ENCODE measurements at places on chromosomes 1 and 21.

DNA sequence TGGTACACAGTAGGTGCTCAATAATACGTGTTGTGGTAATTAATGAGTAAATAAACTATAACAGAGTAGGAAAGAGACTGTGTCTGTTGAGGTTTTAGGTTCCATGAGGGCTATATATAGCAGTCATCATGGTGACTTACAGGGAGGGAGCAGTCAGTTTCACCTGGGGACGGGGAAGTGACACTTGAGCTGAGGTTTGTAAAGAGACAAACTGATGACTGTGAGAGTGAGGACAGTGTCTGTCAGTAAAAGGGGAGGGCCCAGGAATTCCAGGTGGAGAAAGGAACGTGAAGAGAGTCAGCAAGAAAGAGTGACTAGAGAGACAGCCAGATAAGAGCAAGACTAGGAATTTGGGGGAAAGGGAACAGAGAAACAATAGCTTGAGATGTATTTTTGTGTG, 30.2 kb downstream of the ABCA4 start:
- no peak for DNase-seq

GRCh38 chr1:228037401-228038386, 30.9 kb downstream of the WNT3A start:
- DNase-seq = no peak

DNA sequence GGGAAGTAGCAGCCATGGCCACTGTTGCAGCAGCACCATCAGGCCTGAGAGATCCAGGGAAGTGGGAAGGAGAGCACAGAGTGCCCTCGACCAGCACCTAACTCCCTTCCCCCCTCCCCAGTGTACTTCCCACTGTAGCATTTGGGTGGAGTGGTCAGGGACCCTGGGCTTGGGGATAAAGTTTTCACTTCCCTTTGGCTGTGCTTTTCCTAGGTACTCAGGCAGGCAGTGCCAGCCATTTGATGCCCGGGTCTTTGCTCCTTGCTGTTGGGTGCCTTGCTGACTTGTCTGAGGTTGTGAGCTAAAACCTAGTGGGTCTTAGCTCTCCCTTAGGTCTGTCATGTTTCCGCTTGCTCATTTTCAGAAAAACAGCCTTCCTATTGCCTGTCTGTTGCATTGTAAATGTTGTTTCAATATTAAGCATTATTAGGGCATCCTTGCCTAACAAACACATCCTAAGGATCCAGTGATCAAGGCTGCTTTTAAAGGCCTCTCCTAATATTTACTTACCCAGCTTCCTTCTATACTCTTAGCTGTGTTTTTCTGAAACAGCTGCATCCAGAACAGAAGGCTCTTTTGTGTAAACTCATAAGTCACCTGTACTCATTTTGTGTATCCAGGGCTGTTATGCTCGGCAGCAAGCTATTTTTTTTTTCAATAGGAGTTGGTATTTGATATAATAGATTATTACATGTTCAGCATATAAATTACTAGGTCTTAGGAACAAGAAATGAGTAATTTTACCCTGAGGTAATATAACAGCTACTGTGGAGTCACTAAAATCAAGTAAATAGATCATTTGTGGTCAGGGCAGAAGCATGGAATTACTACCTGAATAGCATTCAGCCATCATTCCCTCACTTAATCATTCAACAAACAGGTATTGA, 418.6 kb upstream of the PROX1 start:
- no peak for DNase-seq

GRCh38 chr1:17874710-17875109, 119.6 kb downstream of the ACTL8 start:
- DNase-seq = peak; percentile 97

DNA sequence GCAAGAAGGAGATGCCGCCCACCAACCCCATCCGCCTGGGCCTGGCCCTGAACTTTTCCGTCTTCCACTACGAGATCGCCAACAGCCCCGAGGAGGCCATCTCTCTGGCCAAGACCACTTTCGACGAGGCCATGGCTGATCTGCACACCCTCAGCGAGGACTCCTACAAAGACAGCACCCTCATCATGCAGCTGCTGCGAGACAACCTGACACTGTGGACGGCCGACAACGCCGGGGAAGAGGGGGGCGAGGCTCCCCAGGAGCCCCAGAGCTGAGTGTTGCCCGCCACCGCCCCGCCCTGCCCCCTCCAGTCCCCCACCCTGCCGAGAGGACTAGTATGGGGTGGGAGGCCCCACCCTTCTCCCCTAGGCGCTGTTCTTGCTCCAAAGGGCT, 732 bp downstream of the SFN start:
- DNase-seq = no peak

- no peak for DNase-seq
Observed at GRCh38 chr1:51000651-51001050, 30.6 kb downstream of the CDKN2C start.

- DNase-seq = peak; percentile 11
Observed at GRCh38 chr1:93140106-93140505, 40.1 kb downstream of the TMED5 start.

DNA sequence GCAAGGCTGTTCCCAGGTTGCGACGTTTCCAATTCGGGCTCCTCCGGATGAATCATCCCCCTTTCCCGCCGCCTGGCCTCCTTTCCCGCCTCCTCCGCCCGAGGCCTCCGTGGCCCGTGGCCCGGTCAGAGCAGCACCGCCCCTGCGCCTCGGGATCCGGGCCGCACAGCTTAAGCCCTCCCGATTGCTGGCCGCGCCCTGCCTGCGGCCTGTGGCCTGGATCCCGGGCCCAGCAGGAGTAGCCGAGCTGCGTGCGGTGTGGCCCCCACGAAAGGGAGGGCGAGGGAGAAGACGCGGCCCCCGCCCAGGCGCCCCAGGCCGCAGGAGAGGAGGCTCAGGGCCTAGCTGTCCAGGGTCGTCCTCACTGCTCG, 1.0 kb downstream of the TMEM200B start:
- peak; percentile 89 for DNase-seq

DNA sequence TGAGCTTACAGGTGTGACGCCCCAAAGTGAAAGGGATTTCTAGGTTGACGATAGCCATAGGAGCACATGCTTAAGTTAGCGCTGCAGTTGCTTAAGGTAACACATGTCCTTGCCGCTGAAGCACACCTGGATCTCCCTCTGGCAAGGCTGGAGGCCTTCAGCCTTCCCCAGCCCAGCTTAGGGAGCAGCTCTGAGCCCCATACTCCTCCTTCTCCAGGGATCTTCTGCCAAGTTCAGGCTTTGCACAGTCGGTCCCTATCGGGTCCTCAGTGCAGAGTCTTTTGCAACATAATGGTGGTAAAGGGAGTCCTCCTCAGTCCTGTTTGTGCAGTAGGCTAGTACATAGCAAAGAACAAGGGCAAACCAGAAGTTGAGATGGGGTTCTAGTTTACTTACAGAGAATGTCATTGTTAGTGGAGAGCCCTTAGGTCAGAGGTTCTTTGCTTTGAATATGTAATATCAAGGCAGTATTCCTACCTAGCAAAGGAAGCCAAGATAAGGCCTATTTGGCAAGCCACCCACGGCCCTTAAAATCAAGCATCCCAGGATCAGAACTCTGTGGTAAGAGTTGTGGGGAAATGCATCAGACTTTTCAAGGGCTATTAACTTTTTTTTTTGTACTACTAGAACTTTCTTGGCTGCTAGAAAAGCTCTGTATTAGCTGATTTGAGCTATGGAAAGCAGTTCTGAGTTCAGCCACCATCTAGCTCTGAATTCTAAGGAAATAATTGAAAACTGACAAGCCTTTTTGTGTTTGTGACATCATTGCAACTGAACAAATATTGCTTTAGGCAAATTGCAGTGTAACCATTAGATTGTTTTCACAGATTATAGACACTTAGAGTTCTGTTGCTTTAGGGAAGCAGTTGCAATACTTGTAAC, 1.4 kb downstream of the EVA1C start:
- DNase-seq = peak; percentile 57

- peak; percentile 71 for DNase-seq
Observed at GRCh38 chr1:205610036-205610435, 21.8 kb downstream of the ELK4 start.

DNA sequence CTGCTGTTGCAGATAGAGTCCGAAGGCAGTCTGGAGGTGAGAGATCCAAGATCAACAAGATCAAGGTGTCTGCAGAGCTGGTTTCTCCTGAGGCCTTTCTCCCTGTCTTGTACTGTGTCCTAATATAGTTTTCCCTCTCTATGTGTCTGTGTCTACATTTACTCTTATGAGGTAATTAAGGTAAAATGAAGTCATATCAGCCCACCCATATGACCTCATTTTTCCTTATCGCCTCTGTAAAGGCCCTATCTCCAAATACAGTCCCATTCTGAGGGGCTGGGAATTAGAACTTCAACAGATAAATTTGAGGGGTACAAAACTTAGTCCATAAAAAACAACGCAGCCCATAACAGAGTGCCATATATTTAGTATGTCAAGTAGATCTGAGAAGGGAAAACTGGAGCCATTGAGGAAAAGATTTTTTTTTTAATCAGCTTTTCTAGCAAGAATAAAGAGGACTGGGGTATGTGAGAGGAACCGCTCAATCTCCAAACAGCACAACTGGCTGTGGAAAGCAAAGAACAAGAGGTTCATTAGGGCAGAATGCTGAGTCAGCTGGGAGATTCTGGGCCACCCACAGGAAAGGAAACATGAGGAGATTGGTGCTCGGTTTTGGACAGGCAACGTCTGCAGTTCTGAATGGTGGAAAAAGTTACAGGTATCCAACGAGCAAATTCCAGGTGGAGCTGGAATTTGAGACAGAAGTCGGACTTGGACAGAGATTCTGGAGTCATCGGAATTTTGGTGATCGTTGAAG, 65.7 kb downstream of the MAP3K21 start:
- DNase-seq = no peak

DNA sequence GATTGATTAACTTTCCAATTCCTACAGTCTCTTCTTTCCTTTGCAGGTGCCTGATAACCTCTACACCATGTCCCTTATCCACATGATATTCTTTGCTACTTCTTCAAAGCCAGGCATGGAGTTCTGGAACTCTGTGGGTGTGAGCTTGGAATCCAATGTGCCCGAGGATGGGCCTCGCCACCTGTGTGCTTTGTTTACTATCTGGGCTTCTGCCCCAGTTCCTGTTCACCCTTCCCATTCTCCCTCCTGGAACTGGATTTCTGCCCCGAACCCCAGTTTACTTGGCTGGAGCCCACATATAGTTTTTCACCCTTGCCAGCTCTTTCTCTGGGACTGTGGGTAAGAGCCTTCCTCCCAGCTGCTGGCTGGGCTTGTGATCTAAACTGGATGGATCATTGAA, 75.2 kb upstream of the AK4 start:
- no peak for DNase-seq

- DNase-seq = no peak
Observed at GRCh38 chr1:55150880-55151588, 64.1 kb downstream of the USP24 start.

GRCh38 chr1:161885003-161885402, 118.9 kb downstream of the ATF6 start:
- DNase-seq = peak; percentile 84
